Effector memory CD8-positive, alpha-beta T cell (primary cell): ENCODE measurements at places on chromosomes 1 and 21.

- H3K36me3 ChIP-seq = no peaks in the 10 kb centered on the region
- no peak for DNase-seq
- peaks cover 32% of the 10 kb centered on the region for H3K27me3 ChIP-seq
- no peak overlapping the region for H3K4me3 ChIP-seq
- no peak overlapping the region for H3K27ac ChIP-seq
- H3K4me1 ChIP-seq = no peaks in the 10 kb centered on the region
Measured at GRCh38 chr1:211928290-211928801, 97.8 kb upstream of the LPGAT1 start.

DNA sequence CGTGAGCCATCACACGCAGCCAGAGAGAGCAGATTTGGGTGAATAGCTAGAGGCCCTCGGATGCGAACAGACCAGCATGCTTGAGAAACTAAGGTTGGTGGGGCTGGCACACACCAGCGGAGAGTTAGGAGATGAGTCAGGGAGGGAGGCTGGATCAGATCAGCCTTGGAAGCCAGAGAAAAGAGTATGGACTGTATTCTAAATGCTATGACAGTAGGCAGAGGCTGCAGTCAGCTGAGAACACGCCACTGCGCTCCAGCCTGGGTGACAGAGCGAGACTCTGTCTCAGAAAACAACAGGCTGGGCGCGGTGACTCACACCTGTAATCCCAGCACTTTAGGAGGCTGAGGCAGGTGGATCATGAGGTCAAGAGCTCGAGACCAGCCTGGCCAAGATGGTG lies 4.0 kb upstream of the PLEKHM2 start:
- no peak overlapping the region for H3K27ac ChIP-seq
- H3K4me3 ChIP-seq = no peak overlapping the region
- no peaks in the 10 kb centered on the region for H3K27me3 ChIP-seq

GRCh38 chr1:228148935-228149405 lies 760 bp upstream of the GJC2 start:
- H3K27me3 ChIP-seq = no peaks in the 10 kb centered on the region
- peaks cover 41% of the 10 kb centered on the region for H3K36me3 ChIP-seq
- H3K27ac ChIP-seq = peak overlapping the region; percentile 66
- H3K4me1 ChIP-seq = peaks cover 8% of the 10 kb centered on the region
- no peak for DNase-seq
- H3K4me3 ChIP-seq = no peak overlapping the region

GRCh38 chr1:215617979-215618378 lies 50.9 kb downstream of the KCTD3 start:
- no peak for DNase-seq
- H3K36me3 ChIP-seq = peaks cover 3% of the 10 kb centered on the region
- H3K27ac ChIP-seq = no peak overlapping the region
- H3K27me3 ChIP-seq = no peaks in the 10 kb centered on the region

DNA sequence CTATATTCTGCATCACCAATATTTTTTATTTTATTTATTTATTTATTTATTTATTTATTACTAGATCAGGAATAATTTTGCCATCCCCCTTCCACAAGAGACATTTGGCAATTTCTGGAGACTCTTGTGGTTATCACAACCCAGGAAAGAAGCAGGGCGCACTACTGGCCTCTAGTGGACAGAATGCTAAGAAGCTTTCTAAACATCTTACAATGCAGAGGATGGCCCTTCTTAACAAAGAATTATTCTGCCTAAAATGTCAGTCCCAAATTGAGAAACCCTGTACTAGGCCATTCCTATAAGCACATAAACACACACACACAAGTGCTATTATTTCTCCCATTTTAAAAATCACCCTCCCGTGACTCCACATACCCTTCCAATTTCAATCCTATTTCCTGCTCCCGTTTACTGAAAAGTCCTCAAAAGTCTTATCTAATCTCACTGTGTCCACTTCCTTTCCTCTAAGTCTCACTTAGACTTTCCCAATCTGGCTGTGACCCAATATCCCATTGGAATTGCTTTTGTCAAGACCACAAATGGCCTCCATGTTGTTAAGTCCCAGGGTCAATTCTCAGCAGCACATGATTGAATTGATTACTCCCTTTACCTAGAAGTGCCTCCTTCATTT lies 43.7 kb upstream of the RNF11 start:
- H3K27ac ChIP-seq = no peak overlapping the region
- no peaks in the 10 kb centered on the region for H3K27me3 ChIP-seq
- H3K4me3 ChIP-seq = no peak overlapping the region
- H3K4me1 ChIP-seq = no peaks in the 10 kb centered on the region
- peak; percentile 35 for DNase-seq

GRCh38 chr1:77292551-77292950 lies 10.7 kb downstream of the AK5 start:
- H3K27ac ChIP-seq = no peak overlapping the region
- no peaks in the 10 kb centered on the region for H3K27me3 ChIP-seq
- H3K4me1 ChIP-seq = no peaks in the 10 kb centered on the region
- no peaks in the 10 kb centered on the region for H3K36me3 ChIP-seq

DNA sequence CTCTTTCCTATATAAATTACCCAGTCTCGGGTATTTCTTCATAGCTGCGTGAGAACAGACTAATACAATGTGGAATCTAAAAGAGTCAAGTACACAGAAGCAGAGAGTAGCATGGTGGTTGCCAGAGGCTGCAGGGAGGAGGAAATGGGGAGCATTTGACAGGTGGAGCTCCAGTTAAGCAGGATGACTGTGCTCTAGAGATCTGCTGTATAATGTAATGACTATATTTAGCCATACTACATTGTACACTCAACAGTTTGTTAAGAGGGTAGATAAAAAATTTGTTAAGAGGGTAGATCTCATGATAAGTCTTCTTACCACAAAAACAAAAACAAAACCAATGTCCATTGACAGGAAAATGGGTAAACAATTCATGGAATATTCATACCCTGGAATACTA lies 82.1 kb downstream of the MT1HL1 start:
- no peak overlapping the region for H3K4me3 ChIP-seq
- no peaks in the 10 kb centered on the region for H3K36me3 ChIP-seq
- DNase-seq = no peak
- H3K4me1 ChIP-seq = no peaks in the 10 kb centered on the region
- no peak overlapping the region for H3K27ac ChIP-seq

DNA sequence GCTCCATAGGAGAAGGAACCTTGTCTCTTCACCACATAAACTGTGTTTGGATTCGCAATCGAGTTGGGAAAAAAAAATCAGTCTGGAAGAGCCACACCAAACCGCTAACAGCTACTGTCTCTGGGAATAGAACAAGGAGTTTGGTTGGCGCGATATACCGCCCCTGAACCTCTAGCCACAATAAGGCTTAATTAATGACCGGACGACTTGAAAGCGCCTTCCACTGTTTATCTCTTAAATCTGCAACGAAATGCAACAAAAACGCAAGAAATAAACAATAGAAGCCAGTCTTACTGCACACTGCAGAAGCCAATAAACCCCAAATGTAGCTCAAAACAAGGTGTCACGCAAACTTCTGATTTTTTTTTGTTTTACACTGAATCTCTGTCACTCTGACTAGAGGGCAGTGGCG lies 10.9 kb downstream of the BTBD19 start:
- H3K4me1 ChIP-seq = peaks cover 34% of the 10 kb centered on the region
- peaks cover 30% of the 10 kb centered on the region for H3K36me3 ChIP-seq
- H3K4me3 ChIP-seq = peak overlapping the region; percentile 89
- peak overlapping the region; percentile 100 for H3K27ac ChIP-seq
- no peak for DNase-seq
- no peaks in the 10 kb centered on the region for H3K27me3 ChIP-seq

DNA sequence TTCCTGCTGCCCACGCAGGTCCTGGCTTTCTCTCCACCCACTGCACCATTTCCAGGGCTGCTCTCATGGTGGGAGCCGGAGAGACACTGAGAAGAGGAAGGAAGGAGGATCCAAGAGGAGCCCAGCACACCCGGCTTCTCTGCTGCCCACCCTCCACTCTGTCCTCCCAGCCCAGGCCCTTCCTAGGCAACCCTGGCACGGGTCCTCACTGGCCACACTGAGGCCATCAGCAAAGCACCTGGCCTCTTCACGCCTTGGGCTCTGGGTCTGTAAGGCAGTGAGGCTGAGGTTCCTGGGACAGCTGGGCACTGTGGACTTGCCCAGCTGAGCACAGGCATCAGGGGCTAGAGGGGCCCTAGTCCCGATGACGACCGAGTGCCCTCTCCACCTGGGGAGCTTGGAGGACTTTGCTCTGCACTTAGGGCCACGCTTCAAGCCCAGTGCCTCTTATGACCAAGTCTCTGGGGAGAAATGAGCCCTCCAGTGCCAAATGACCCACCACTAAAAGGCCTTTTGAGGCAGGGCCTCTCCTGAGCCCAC lies 43.1 kb downstream of the PDE9A start:
- H3K4me1 ChIP-seq = no peaks in the 10 kb centered on the region
- no peak for DNase-seq
- no peaks in the 10 kb centered on the region for H3K36me3 ChIP-seq
- H3K27ac ChIP-seq = no peak overlapping the region
- peaks cover 12% of the 10 kb centered on the region for H3K27me3 ChIP-seq

- peaks cover 8% of the 10 kb centered on the region for H3K36me3 ChIP-seq
- peak overlapping the region; percentile 68 for H3K4me3 ChIP-seq
- peaks cover 7% of the 10 kb centered on the region for H3K27me3 ChIP-seq
- DNase-seq = no peak
- H3K4me1 ChIP-seq = peaks cover 55% of the 10 kb centered on the region
Measured at GRCh38 chr1:200887036-200887435, 7.7 kb upstream of the INAVA start.

DNA sequence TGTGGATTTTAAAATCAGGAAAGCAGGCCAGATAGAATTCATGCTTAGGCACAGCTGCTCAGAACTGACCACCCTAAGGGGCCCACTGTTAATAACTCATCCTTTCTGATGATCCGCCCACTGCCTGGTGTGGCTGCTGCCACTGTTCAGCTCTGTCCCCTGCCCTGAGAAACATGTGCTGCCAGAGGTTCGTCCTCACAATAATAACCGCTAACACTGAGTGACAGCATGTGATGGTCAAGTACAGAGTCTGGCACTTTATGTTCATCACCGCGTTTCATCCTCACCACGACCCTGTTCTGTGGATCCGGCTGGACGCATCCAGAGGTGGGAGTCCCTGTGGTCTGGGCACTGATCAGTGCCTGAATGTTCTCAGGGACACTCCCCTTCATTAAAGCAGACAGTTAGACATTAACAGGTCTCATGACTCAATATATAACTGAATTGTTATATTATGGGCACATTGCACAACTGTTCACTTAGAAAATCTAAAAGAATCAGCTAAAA lies 108.6 kb downstream of the SIM2 start:
- H3K4me1 ChIP-seq = no peaks in the 10 kb centered on the region
- H3K36me3 ChIP-seq = peaks cover 3% of the 10 kb centered on the region
- H3K27ac ChIP-seq = no peak overlapping the region
- no peaks in the 10 kb centered on the region for H3K27me3 ChIP-seq
- no peak for DNase-seq

DNA sequence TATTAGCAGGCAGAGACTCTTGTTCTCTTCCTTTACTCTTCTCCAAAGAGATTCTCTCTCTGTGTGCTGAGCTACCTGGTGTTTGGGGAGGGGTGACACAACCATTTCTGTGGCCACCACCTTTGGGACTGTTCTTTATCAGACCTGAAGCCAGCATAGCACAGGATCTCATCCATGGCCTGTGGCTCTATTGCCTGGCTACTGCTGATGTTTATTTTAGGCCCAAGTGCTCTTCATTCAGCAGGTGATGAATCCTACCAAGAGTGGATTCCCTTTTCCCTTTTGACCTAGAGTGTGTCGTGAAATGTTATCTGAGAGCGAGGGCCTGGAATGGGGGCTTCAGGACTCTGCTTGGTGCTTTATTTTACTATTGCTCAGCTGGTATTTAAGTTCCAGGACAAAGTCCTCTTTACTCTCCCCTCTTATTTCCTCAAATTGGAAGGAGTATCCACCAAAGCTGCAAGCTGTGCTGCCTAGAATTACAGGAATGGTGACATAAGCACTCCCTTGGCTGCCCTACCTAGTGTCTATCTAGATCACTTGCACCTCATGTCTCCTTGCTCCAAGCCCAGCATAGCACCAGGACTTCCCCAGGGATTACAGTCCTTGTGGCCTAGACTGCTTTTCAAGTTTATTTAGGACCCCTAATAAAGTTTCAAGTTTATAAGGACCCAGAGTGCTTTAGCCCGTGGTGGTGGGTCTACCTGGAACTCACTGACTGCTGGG lies 94.7 kb upstream of the GPR52 start:
- H3K27me3 ChIP-seq = no peaks in the 10 kb centered on the region
- H3K36me3 ChIP-seq = no peaks in the 10 kb centered on the region
- peaks cover 13% of the 10 kb centered on the region for H3K4me1 ChIP-seq
- H3K4me3 ChIP-seq = no peak overlapping the region
- no peak for DNase-seq

DNA sequence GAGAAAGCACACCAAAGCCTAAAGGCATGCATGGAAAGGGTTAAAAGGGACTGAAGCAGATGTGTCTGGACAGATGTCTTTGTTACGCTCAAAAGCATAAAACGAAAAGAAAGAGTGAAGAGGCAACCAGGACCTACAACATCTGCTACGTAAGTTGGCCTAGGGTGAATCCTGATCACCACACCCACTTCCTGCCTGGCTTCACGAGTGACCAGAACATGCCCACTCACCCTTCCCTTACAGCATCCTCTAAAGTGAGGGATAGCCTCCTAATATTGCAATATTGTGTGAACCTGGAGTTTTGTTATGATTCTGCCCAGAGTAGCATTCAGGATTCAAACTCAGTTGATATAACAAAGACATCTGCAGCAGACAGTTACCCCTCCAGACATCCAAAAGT lies 10.6 kb upstream of the OLIG2 start:
- H3K36me3 ChIP-seq = no peaks in the 10 kb centered on the region
- H3K27ac ChIP-seq = no peak overlapping the region
- DNase-seq = no peak
- peaks cover 11% of the 10 kb centered on the region for H3K4me1 ChIP-seq
- peaks cover 88% of the 10 kb centered on the region for H3K27me3 ChIP-seq
- H3K4me3 ChIP-seq = no peak overlapping the region

DNA sequence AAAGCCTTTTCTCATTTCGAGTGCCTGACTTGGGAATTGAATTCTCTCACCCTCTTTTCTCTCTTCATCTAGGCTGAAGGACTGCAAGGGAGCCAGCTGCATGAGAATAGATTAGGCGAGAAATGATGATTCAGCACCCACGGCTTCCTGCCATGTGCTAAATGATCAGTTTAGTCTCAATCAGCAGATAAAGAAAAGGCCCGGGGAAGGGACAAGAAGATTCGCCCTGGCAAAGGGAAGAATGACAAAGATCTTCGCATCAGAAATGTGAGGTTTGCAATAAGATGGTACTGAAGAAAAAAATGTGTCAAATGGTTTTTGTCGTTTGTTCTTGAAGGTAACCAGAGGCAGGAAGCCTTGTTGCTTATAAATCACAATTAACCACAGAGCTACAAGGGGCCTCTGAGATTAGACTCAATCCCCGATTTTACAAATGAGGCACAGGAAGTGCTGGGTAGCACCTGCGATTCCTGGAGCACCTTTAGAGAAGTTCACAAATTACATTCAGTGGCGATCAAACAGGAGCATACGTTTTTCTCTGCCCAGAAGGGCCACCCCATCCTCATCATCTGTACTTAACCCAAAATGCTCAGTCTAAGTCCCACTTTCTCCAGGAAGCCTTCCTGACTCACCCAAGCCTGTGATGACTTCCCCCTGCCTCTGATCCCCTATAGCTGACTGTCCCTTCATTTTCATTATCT lies 183.4 kb downstream of the ZNF281 start:
- H3K27ac ChIP-seq = peak overlapping the region; percentile 30
- H3K4me3 ChIP-seq = peak overlapping the region; percentile 55
- no peaks in the 10 kb centered on the region for H3K36me3 ChIP-seq
- DNase-seq = no peak
